ENCODE measurements at places on chromosomes 6 and 20.

DNA sequence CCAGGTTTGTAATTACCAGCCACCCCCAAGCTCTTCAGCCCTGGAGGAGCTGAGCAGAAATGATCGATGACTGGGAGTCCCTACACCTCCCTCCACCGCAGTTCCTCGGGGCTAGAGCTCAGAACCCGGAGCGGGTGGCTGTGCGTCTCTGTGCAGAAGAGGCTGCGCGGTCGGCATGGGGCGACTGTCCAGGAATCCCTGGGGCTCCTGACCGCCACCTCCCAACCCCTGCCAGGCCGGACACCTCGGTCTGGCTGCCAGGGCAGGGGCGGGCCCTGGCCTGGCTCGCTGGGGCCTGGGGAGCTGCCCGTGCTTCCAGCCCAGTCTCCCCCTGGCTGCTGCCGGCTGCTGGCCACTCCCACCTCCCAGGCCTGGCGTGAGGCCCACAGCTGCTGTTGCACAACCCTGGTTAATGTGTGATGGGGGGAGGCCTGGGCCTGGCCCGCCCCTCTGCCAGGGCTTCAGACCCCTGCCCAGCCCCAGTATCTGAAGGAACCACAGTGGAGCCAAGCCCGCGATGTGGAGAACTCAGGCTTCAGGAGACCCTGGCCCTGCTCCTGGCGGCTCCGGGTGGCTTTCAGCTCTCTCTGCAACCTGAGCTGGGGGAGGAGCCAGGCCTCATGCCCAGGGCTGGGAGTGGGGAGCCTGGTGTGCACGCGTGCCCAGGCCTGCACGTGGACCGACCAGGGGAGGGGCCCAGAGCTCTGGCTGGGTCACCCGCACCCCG lies 1.2 kb downstream of the SLC2A4RG start:
- DNase-seq = peak; percentile 26

- no peak for DNase-seq
These were observed 153.9 kb downstream of the DTNBP1 start for GRCh38 chr6:15508931-15509330.

DNA sequence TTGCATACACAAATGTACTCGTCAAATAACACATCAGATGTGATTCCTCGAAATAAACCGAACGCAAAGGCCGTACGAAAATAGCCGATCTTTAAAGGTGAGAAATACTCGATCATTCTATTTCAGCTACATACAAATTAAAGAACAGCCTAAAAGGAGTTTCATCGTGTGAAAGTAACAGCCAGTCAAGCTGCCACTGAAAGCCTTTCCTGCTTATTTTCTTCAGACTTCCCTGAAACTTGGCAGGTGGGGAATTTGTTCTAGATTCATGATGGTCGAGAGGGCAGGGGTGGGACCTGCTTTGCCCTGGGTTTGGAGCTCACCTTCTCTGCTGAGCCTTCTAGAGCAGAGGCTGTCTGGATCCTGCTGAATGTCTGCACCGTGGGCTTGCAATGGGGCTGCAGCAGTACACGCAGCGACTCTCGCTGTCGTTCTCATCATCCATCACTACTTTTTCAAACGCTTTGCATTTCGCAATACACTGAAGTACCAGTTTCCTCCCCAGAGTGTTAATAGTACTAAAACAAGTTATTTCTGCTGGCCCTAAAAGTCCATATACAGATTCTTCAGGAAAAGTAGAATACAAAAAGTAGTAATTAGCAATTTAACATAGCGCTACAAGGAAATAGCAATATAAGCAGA lies 16.2 kb downstream of the FOXC1 start:
- DNase-seq = no peak

DNA sequence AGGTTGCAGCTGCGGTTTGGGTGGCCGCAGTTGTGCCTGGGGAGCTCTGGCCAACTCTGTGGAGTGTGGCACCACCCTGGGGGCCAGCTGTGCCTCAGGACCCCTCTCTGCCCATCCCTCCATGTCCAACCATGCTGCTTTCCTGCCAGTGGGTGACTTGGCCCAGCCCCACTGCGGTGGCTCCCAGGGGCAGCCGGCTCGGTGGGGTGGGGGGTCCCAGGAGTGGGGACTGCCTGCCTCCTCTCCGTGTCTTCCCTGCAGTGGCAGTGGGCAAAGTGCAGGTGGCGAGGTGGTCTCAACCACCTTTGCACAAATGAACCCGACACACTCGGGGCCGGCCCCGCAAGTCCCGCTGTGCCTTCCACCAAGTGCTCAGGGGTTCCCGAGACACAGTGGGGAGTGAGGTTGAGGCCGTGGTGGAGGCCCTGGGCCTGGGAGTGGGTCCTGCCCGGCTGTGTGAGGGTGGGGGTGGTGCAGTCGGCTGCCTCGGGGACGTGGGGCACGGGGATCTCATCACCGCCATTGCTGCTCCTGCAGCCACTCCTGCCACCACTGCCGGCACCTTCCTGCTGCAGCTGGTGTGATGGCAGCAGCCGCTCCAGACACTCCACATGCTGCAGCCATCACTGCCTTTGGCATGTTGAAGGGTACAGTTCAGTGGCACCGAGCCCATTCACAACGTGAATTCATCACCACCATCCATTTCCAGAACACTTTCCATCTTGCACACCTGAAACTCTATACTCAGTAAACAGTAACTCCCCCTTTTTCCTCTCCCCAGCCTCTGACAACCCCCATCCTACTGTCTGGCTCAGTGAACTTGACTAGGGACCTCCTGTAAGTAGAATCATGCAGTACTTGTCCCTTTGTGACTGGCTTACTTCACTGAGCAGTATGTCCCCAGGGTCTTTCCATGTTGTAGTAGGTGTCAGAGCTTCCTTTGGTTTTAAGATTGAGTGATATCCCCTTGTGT lies 10.7 kb upstream of the SLCO4A1 start:
- no peak for DNase-seq

GRCh38 chr6:137805622-137806021 lies 61.4 kb upstream of the TNFAIP3 start:
- no peak for DNase-seq

GRCh38 chr6:44663860-44664634 lies 276.5 kb downstream of the CDC5L start:
- no peak for DNase-seq

- no peak for DNase-seq
These were observed 4.5 kb downstream of the SOX12 start for GRCh38 chr20:329851-330232.

GRCh38 chr6:53358440-53359094 lies 9.8 kb upstream of the ELOVL5 start:
- DNase-seq = no peak

GRCh38 chr20:52923123-52923937 lies 48.8 kb upstream of the TSHZ2 start:
- no peak for DNase-seq

GRCh38 chr20:35575958-35576357 lies 34.1 kb downstream of the ERGIC3 start:
- DNase-seq = no peak

- no peak for DNase-seq
These were observed 145.5 kb upstream of the LAMP5 start for GRCh38 chr20:9368893-9369292.

- DNase-seq = no peak
These were observed 54.1 kb downstream of the RBM38 start for GRCh38 chr20:57445298-57445697.

- DNase-seq = no peak
These were observed 4.2 kb upstream of the TSBP1 start for GRCh38 chr6:32375739-32376529.

GRCh38 chr6:16338577-16339264 lies 100.3 kb downstream of the GMPR start:
- peak; percentile 48 for DNase-seq

- DNase-seq = no peak
These were observed 44.3 kb downstream of the ABHD12 start for GRCh38 chr20:25346349-25346748.

DNA sequence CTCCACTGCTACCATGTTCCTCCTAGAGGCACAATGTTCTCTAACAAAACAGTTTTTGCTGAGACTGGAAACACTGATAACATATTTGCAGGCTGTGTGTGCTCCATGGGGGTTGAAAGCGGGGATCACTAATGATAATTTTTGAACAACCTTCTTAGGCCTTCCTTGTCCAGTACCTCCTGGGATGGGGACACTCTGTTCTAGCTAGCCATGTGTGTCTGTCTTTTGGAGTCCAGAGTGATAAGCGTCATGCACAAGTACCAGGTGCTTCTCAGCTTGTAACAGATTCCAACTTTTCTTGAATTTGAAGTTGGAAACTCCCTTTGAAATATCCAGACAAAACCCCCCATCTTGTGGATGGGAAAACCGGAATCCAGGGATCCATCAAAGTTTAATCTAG lies 15.2 kb downstream of the PI3 start:
- no peak for DNase-seq

DNA sequence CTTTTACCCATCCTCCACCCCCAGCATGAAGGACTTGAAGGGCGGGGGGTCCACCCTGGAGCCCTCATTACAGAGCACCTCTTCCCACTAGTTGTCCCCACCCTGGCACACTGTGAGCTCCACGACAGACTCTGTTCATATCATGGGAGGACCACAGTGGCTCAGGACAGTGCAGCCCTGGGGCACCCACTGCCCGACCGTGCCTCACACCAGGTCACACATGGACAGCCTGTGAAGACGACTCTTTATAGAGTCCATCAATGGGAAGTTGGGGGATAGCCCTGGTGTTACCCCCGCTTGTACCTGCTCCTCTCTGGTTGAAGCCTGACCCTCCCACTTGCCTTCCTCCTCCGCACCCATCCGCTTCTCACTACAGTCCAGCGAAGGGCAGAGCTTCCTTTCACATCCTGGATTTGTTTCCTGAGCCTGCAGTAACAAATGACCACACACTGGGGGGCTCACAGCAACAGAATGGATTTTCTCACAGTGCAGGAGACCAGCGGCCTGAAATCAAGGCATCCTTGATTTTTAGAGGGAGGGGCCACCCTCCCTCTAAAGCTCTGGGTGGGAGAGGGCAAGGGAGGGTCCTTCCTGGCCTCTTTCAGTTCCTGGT lies 15.5 kb downstream of the ZNF831 start:
- DNase-seq = no peak

DNA sequence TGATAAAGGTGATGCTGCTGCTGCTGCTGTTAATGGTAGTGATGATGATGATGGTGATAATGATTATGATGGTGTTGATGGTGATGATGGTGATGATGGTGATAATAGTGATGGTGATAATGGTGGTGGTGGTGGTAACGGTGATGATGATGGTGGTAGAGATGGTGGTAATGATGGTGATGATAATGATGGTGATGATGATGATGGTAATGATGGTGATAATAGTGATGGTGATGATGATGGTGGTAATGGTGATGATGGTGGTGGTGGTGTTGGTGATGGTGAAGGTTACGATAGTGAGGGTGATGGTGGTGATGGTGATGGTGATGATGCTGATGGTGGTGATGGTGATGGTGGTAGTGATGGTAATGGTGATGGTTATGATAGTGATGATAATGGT lies 132.3 kb downstream of the TFAP2C start:
- no peak for DNase-seq

DNA sequence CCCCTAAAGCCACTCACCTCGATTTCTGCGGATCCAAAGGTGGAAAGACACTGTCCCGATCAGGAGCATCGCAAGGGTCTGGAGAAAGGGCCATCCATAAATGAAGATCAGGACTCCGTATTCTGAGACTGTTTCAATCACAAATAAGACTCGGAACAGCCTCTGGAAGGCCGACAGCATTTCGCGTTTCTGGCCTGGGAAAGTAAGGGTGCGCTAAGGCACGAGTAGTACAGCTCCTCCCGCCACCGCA lies 44.6 kb downstream of the DPPA5 start:
- DNase-seq = no peak

- no peak for DNase-seq
These were observed 220.8 kb upstream of the MARCKS start for GRCh38 chr6:113636357-113636824.

- peak; percentile 48 for DNase-seq
These were observed 51.9 kb downstream of the SNAI1 start for GRCh38 chr20:50034567-50035180.

GRCh38 chr6:163427498-163428254 lies 13.2 kb downstream of the QKI start:
- DNase-seq = no peak

DNA sequence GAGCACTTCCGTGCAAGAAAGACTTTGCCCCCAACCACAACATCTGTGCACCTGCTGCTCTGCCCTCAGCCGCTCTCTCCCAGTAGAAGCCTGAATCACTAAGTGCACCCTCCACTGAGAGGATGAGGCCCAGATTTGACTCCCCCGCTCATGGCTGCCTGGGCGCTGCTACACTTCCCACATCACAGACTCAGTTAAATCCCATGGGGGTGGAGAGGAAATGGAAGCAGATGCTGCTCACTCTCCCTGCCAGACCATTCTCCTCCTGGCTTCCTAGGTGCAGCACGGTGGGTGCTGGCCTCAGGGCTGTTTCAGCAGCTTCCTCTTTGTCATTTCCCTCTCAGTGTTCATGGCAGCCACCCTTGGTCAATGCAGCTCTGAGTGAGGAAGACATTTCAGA lies 4.8 kb downstream of the CST5 start:
- DNase-seq = no peak

- DNase-seq = no peak
These were observed 98.8 kb upstream of the BEND6 start for GRCh38 chr6:56856036-56856580.

DNA sequence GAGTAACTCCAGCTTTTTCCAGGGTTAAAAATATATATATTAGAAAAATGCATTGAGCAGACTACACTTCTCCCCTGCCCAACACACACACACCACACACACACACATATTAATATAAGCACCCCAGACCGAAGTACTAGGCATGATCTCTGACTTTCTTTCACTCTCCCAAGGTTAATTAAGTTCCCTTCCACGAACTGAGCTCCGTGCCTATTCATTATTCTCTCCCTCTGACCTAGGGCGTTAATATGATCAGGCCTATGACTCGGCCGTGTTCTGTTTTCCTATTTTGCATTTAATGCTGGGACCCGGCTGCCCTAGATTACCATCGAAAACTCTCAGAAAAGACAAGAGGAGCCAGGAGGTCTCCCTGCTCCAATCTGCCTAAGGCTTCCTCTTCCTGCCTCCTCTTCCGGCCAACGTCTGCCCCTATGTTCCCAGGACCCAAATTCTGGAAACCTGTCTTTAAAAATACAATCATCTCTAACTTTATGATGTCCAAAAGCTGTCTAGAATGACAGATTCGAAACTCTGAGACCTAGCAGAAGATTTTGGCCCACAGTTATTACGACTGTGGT lies 6.1 kb upstream of the POU3F2 start:
- DNase-seq = no peak

GRCh38 chr6:137089305-137089704 lies 44.5 kb upstream of the IL20RA start:
- no peak for DNase-seq

- no peak for DNase-seq
These were observed 62.8 kb downstream of the JARID2 start for GRCh38 chr6:15308435-15309213.

GRCh38 chr6:90068264-90068663 lies 174.0 kb downstream of the GJA10 start:
- no peak for DNase-seq

Data from NCI-H1694 (cell line).